ENCODE measurements at places on chromosomes 11 and 22. TPM values are rescaled to one million over a fixed set of nuclear protein-coding genes. Genes with fewer than 3 reads are reported as not detected.

TSKU gene
- total RNA-seq: 21.4 TPM

DNA sequence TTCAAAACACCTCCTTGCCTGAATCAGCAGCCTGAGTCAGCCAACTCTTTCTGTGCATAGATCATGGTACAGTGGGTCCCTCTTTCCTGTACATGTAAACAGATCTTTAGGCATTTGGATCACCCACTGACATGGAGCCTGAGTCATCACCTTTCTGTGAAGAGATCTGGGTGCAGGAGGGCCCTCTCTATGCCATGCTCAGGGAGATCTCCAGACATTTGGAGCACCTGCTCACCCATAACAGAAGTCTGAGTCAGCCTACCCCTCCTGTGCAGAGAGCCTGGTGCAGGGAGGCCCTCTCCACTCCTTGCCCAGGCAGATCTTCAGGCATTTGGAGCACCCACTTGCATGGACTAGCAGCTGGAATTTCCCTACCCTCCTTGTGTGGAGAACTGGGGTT, 56.2 kb upstream of the GLYAT start:
- DNase-seq: no peak

DNA sequence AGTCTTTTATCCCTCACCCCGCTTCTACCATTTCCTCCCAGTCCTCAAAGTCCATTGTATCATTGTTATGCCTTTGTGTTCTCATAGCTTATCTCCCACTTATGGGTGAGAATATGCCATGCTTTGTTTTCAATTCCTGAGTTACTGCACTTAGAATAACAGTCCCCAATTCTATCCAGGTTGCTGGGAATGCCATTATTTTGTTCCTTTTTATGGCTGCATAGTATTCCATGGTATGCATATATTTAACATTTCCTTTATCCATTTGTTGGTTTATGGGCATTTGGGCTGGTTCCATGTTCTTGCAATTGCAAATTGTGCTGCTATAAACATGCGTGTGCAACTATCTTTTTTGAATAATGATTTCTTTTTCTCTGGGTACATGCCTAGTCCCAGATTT, 114.9 kb downstream of the VPREB1 start:
- DNase-seq: no peak

DNA sequence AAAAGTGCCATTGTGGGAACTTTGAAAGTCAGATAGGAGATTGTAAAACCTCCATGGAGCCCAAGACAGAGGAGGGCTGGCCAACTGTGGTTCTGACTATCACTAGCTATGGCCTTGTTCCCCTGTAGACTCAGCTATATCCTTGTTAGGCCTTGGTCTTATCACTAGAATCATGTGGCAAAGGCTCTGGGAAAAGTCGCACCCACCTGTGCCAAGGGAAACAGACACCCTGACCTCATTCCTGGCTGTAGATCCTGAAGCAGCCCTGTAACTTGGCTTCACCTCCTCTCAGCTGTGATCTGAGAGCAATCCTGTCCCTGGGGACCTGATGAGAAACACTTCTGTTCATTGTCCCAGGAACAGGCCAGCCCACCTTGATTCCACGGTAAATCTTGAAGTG, 566.2 kb downstream of the TMEM135 start:
- DNase-seq: no peak

Data from HepG2 (cell line).